ENCODE measurements at places on chromosomes 5 and 9.
A peak's percentile ranks its signal among the peaks of the same experiment; 100 is the strongest.

DNA sequence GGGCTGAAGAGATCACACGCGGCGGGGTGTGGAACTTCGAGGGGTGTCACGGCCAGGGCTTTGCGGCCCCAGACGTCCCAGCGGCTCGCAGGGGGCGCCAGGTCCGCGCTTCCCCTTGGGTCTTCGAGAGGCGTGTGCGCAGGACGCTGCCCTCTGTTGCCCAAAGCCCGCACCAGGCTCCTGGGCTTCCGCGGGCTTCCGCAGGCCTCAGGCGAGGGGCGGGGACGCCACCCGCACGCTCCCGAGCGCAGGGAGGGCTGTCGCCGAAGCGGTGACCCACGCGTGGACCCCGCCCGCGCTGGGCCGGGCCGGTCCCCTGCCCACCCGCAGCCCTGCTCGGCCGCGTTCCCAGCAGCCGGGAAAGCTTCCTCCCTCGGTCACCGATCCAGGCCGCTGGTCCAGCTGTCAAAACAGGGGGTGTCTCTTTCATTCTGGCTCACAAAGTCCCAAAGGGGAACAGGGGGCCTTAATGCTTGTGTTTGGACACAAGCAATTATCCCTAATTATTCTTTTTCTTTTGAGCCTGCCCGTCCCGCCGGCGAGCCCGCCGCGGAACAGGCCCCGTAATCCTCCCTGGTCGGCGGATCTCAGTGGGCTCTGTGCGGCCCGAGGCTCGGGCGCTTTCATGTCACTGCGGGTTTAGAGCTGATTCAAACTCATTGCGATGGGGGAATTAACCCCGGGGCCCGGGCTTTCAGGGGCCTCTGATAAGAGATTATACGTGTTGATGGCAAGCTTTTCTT is 60.6 kb downstream of the TMEM174 start:
- no peak for DNase-seq

DNA sequence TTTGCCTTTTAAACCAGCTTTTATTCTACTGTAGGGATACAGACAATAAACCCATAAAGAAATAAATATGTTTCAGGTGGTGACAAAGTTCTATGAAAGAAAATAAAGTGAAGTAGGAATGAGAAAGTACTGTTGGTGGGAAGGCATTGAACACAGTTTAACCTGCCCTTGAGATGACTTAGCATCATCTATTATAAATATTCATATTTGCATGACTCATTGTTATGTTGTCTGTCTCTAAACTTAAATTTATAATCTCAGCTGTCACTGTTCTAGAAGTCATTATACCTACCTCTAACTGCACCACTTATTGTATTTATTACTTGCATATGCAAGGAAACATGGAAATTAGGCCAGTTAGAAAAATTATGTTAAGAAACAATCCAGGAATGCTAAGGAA is 202.2 kb downstream of the CHSY3 start:
- DNase-seq = no peak

- DNase-seq = no peak
These were observed 207.0 kb downstream of the TSSK1B start for GRCh38 chr5:113227798-113228197.

- no peak for DNase-seq
These were observed 108.7 kb downstream of the SREK1 start for GRCh38 chr5:66252849-66253248.

- DNase-seq = no peak
These were observed 901 bp upstream of the SLC12A7 start for GRCh38 chr5:1112596-1113331.

DNA sequence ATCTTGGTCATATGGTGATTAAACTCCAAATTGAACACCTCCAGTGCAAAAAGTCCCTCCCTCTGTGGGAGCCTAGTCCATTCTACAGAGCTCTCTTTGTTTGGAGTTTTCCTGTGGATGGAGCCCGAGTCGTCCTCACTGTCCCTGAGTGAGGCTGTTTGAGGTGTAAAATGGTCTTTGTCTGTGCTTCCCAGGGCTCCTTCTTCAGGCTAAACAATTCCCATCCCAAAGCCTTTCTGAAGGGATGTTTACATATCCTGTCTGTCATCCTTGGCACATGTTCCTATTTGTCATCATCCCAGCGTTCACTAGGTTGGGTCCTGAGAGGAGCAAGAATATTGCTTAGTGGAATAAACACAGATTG is 68.9 kb downstream of the COL27A1 start:
- DNase-seq = no peak

DNA sequence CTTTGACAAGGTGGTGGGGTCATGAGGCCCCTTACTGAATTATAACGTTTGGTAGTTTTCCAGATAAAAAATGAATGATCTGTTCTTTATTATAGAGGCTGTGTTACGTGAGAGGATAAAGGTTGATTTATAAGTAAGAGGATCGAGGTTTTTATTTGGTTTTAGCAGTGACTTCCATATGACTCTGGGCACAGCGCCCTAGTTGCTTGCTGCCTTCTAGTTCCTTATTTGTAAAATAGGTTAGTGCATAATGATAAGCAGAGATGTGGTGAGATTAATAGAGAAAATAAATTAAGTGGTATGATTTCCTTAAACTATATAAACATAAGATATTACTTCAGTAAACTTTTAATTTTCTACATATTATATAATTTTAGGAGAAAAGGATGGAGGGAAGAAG is 29.8 kb downstream of the MRRF start:
- no peak for DNase-seq

- DNase-seq = no peak
These were observed 306.9 kb downstream of the GLIS3 start for GRCh38 chr9:3992924-3993323.

GRCh38 chr5:78661691-78662090 is 13.1 kb upstream of the LHFPL2 start:
- DNase-seq = no peak

DNA sequence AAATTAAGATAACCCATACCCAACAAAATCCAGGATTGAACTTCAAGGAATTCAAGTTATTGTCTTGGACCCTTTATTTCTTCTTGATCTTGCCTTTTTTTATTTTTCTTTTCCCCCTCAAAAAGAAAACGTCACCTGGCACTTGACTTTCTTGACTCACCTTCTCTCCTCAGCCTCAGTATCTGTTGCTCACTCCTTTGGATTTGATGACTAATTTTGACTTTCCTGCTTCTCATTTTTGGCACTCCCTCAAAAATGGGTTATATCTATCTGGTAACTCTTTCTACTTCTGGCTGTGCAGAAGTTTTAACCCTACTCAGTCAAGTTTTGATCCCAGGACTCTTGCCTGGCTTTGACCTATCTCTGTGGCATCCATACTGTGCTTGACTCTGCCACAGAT is 66.6 kb upstream of the SPATA31D4 start:
- DNase-seq = no peak

DNA sequence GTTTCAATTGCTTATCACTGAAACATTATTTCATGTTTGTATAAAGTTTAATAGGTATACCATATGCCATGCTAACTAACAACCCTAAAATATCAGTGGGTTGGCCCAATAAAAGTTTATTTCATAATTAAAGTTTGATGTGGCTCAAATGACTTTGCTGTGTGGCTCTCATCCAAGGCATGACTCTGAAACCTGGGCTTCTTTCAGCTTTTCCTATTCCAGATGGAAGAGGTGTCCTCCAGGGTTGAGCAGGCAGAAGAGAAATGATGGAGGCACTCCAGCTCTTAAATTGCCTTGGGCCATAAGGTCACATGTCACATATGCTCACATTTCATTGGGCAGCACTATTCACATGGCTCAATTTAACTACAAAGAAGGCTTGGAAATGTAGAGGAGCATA is 101.9 kb downstream of the MACIR start:
- DNase-seq = no peak

- DNase-seq = no peak
These were observed 367.5 kb downstream of the DEPDC1B start for GRCh38 chr5:60332244-60333004.

- peak; percentile 60 for DNase-seq
These were observed 203.8 kb downstream of the SNCAIP start for GRCh38 chr5:122515709-122516431.

DNA sequence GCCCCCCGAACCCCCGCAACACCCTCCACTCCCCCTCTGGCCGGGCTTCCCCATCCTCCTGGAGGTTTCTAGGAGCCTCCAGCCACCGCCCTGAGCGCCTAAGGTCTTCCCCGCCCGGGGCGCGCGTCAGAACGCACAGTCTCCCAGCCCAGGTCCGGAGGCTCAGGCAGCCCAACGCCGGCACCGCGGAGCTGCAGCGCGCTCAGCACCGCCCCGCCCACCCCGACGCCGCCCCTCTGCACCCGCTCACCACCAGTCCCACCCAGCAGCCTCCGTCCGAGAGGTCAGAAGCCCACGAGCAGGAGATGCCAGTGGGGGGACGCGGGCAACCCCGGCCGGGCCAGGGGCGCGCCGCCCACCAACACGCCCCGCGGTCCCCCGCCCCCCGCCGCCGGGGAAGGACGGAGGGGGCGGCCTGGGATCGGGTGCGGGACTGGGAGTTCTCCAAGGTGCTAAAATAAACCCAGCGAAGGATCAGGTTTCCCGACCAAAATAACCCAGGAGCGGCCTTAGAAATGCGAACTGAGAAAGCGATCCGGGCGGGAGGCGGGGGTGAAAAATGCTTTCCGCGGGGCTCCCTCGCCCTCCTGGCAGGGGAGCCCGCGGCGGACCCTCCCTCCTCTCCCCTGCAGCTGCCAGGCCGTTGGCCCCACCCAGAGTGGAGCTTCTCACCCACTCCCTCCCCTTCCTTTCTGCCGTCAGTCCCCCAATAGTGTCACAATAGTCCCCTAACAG is 6.5 kb upstream of the FAM78A start:
- no peak for DNase-seq

GRCh38 chr9:3292311-3292710 is 233.5 kb downstream of the RFX3 start:
- DNase-seq = no peak

GRCh38 chr9:80012557-80013330 is 441.0 kb downstream of the TLE4 start:
- no peak for DNase-seq

GRCh38 chr5:173771121-173771724 is 116.9 kb upstream of the CPEB4 start:
- peak; percentile 8 for DNase-seq

DNA sequence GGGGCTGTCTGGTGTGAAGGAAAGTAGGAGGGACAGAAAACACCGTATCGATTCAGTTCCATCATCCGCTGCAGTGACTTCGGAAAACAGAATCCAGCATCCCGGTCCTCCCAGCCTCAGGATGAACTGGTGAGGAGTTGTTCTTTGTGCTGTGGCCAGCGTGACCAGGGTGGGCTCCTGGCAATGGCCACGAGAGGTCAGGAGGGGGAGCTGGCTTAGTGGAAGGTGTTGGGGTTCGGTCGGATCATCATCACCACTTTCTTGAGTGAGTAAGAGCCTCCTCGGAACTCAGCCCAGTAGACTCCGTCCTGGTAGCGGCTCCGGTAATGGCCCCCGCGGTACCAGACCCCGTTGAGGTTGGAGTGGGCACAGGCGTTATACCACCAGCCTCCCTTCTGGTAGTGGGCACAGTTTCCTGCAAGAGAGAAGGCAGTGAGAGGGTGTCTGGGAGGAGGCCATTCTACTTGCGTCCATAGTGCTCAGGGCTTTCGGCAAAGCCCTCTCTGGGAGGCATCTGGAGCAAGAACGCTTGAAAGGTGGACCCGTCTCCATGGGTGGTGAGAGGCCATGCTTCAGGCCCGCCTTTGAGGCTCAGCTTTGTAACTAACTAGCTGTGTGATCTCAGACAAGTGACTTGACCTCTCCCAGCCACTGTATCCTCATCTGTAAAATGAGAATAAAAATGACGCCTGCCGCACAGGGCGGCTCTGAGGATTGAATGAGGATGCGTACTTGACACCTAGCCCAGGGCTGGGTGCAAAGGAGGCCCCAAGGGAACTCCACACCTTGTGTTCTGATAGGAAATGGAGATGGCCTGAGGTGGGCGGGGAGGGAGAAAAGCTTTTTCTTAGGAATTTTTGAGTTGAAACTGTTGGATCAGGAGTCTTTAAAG is 33.5 kb downstream of the ANGPTL2 start:
- no peak for DNase-seq

DNA sequence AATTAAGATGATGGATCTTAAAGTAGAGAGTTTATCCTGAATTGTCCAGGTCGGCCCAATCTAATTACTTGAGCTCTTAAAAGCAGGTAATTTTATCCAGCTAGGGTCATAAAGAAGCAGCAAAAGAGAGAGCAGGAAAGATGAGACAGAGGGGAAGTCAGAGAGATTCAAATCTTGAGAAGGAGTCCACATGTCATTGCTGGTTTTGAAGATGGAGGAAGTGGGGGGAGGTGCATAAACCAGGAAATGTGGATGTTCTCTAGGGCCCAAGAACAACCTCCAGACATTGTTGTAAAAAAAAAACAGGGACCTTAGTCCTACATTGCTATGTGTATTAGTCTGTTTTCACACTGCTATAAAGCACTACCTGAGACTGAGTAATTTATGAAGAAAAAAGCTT is 66.4 kb downstream of the SLCO4C1 start:
- no peak for DNase-seq

- no peak for DNase-seq
These were observed 4.0 kb upstream of the TRAF2 start for GRCh38 chr9:136882109-136882946.

- no peak for DNase-seq
These were observed 394.0 kb downstream of the CETN3 start for GRCh38 chr5:90015584-90016018.

DNA sequence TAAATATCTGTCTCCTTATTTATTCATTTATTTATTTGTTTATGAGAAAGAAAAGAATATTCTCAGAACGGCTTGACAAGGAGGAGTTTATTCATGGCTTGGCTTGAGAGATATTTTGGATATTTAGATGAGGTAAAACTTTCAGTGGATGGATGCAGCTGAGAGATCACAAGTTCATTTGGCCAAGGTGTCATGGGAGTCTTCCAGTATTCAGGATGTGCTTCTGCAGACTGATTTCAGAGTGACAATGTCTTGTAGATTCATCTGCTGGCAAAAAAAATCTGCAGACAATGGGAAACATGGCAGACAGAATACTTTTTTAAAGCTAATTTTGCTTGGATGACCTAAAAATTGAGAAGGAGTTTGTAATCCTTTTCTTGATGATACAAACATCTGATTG is 38.5 kb downstream of the XRCC4 start:
- no peak for DNase-seq

DNA sequence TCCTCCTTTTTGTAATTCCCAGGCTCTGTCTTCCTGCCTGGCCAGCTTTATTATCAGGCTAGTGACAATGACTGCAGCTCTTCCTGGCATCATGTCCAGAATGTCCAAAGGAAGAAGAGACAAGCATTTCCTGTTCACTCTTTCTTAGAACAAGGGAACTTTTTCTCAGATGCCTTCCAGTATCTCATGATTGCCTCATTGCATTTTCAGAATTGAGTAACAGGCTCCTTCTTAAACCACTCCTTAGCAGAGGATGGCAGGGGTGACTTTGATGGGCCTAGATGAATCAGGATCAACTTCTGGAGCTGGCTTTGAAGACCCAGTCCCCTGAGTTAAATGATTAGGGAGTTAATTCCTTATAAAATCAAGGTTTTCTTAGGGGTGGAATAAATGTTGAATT is 92.9 kb upstream of the RASGRF2 start:
- no peak for DNase-seq

GRCh38 chr9:133935328-133936005 is 56.7 kb downstream of the VAV2 start:
- peak; percentile 49 for DNase-seq

GRCh38 chr5:173913686-173914321 is 25.7 kb downstream of the CPEB4 start:
- DNase-seq = no peak

- DNase-seq = peak; percentile 69
These were observed 734 bp downstream of the KIF27 start for GRCh38 chr9:83920469-83920926.

- DNase-seq = no peak
These were observed 2.5 kb downstream of the RAPGEF1 start for GRCh38 chr9:131737426-131737825.

GRCh38 chr5:159170021-159170420 is 39.3 kb downstream of the RNF145 start:
- no peak for DNase-seq
